ENCODE measurements at places on chromosomes 12 and 14.

- DNase-seq: no peak
Measured at GRCh38 chr14:100494645-100495044, 92.6 kb downstream of the BEGAIN start.

DNA sequence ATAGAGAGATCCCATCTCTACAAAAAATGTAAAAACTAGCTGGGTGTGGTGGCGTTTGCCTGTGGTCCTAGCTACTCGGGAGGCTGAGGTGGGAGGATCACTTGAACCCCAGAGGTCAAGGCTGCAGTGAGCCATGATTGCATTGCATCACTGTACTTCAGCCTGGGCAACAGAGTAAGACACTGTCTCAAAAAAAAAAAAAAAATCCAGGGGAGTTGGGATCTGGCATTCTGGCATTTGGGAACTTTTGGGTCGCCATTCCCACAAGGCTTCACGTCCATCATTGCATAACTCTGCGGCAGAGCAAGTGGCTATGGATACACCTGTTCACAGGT is 34.7 kb upstream of the FAM181A start:
- no peak for DNase-seq

DNA sequence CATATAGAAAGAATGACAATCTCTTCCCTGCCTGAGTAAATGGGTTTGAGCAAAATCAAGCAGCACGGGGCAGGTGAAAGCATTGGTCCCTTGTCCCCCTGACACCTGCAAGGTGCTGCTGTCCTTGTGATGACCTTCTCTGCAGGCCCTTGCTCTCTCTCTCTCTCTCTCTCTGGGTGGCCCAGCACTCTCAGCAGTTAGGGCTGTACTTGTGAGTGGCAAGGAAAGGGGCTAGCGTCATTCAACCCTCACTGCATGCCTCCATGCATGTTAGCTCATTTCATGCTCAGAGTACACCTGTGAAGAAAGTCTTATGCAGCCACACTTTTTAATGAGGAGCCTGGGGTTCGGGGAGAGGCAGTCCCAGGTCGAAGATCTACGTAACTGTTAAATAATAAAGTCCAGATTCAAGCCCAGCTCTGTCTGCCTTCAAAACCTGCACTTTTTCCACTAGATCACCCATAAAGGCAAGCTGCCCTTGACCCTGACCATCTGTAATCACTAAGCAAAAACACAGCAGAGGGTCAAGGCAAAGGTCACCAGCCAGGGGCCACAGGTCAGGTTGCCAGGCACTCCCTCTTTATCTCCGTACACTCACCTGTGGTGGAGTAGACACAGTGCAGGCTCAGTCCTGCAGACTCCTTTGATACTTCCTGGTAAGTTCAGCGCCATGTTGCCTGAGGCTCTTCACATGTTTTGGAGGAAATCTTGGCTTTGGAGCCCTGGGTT is 44.9 kb upstream of the CLMN start:
- DNase-seq: no peak

DNA sequence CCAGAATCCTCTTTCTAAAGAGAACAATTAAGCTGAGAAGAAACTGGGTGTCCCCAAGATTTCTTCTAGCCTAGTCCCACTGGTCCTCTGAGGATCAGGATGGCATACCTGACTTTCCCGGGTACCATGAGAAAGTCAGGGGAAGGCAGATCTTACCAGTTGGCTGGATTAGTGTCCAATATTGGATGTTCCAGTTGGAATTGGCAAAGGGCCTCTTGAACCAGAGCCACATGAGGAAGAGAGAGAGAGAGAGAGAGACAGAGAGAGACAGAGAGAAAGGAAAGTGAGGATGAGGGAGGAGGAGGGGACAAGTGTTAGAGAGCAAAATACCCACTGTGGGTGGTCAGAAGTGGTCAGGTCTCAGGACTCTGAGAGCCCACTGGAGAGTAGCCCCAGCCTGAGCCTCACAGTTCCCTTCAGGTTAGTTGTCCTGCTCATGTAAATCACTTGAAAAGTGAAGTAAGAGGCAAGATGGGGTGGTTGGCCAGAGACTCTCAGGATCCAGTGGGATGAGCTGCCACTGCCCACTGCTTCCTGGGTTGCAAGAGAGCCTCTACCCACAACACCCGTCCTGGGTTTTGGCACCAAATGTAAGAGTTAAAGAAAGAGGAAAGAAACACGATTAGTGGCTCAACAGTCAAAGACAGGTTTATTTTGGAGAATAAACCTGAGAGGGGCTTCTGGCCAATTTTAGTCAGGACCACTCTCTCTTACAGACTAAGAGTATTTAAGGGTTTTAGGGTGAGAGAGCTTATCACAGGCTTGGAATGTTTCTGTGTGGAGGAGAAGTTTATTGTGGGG is 28.4 kb upstream of the A2M start:
- no peak for DNase-seq

DNA sequence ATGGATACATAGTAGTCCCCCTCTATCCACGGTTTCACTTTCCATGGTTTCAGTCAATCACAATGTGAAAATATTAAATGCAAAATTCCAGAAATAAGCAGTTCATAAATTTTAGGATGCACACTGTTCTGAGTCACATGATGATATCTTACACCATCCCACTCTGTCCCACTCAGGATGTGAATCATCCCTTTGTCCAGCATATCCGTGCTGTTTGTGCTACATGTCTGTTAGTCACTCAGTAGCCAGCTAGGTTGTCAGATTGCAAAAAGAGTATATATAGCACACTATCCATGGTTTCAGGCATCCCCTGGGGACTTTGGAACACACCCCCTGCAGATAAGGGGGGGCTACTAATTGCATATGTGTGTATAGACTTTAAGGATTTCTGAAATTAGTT is 8.1 kb upstream of the NAA30 start:
- peak; percentile 77 for DNase-seq

DNA sequence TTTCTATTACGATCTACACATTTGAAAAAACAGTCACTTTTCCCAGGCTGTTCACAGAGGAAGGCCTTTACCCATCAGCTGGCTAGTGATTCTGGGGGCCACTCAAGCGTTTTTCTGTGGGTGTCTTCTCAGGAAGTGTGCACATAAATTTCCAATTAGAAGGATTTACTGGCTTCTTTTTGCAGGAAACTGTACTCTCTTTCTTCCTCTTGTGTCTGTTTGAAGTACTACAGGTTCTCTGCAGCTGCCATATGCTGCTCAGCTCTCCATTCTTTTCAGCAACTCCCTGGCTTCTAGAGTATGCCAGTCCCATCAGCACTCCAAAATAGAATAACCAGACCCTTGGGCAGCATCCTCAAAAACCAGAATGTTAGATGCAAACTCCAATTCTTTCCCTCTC is 110.4 kb upstream of the NAV3 start:
- DNase-seq: no peak

- no peak for DNase-seq
Measured at GRCh38 chr12:120767071-120768024, 41.7 kb downstream of the ACADS start.

DNA sequence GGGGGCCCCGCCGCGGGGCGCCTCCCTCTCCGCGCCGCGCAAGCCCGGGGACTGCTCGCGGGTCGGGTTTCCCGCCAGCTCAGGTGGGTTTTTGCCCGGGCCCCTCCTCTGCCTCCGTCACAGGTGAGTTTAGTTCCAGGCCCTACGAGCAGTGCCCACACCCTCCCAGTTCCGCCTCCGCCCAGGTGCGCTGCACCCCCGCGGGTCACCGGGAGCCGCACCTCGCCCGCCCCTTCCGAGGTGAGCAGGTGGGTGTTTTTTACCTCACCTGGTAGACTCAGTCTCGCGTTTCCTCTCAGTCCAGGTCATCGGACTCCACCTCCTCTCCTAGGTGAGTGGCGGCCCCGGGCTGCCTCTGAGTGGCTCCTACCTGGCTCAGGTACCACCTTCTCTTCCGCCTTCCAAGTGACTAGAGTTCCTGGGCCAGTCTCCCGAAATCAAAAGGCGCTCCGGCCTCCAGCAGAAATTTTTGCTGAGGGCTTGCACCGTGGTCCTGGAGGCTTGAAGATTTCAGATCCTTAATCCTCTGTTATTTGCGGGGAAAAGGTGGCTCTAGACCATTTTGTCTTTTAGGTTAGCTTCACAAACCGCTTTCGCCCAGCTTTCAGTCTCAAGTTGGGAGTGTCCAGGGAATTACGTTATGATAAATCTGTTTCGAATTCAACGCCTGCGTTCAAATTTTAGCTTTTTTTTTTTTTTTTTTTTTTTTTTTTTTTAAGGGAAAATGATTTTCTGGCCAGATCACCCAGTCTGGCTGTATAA is at the start of gene TMEM30B:
TMEM30B (minus strand) TSS at position 153 of the 762 bp plus-strand sequence. CDS start 191 bp downstream, outside the sequence.
- no peak for DNase-seq

DNA sequence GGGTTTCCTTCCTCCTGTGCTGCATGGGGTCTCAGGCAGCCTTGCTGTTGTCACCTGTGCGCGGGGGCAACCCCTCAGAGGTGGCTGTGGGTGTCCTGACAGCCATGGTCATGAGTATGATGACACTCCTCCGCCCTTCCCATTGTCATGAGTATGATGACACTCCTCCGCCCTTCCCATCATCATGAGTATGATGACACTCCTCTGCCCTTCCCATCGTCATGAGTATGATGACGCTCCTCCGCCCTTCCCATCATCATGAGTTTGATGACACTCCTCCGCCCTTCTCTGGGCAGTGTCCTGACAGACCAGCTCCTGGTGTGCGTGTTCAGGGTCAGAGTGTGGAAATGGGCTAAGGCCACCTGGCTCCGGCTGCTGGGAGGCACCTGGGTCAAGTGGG is 40.0 kb downstream of the FBRSL1 start:
- DNase-seq: no peak

- DNase-seq: peak; percentile 14
Measured at GRCh38 chr14:78848234-78848820, 678.2 kb downstream of the NRXN3 start.

DNA sequence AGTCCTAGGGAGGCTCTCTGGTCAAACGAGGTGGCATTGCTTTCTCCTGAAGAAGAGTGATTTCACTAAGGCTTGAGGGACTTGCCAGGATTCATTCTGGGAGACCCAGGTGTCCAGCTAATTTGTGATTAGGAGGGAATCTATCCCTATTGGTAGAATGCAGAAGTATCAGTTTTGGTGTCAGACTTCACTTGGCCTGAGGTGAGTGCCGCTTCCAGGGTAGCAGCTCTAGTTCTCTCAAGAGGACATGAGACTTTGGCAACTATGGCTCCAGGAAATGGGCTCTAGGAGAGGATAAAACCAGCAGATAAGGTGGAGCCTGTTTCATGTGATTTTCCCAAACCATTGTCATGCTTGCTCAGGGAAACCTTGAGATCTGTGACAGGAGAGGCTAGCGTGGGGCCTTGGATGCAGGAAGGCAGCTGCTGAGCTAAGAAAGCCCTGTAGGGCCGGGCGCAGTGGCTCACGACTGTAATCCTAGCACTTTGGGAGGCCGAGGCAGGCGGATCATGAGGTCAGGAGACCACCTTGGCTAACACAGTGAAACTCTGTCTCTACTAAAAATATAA is 11.6 kb upstream of the TMEM117 start:
- DNase-seq: no peak

DNA sequence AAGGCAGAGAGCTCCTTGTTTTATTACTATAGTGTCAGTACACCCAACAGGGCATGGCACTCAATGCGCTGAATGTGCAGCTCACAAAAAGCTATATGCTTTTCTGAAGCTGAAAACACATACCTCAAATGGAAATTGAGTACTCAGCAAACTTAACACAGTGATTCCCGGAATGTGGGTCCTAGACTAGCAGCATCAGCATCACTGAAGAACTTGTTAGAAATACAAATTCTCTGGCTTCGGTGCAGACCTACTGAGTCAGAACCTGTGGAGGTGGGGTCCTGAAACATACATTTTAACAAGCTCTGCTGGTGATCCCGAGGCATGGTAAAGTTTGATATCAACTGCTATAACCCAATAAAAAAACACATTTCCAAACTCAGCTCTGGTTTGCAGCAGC is 14.9 kb downstream of the RERG start:
- DNase-seq: no peak

DNA sequence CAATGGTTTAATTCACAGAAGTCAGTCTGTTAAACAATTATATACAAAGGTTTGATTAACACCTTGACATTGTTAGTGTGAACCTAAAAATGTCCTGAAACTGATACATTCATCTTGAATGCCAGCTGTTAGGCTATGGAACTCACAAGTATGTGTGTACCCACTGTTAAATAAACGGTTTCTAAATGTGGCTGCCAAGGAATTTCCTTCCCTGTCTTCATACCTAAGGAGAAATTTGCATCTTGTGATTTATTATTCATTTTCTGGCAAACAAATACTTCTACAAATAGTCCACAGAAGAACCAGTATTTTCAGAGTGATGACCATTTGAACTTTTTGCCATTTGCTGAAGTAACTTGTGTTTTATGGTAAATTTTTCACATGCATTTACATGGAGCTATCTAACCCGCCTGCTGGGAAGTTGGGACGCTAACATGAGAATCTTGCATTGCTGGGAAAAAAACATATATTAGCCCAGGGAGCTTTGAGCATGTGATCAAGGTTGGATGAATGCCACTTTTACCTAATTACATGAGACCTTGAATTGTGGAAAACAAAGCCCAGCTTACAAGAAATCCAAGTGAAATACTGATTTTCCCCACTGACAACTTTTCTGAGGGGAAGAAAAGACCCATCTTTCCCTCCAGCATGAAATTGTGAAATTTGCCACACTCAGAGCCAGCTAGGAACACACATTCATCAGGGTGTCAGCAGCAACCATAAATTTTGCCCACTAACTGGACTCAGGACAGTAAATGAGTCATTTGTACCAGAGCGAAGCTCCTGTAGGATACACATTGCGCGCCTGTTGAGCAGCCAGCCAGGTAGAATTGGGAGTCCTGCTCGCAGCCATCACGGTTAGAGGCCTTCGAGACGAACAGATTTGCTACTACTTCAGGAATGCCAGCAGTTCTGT is 118.0 kb downstream of the KICS2 start:
- peak; percentile 40 for DNase-seq

- DNase-seq: peak; percentile 63
Measured at GRCh38 chr14:93880021-93880820, 46.9 kb upstream of the FAM181A start.

GRCh38 chr12:69047990-69048389 is 115.0 kb upstream of the CPM start:
- DNase-seq: no peak

DNA sequence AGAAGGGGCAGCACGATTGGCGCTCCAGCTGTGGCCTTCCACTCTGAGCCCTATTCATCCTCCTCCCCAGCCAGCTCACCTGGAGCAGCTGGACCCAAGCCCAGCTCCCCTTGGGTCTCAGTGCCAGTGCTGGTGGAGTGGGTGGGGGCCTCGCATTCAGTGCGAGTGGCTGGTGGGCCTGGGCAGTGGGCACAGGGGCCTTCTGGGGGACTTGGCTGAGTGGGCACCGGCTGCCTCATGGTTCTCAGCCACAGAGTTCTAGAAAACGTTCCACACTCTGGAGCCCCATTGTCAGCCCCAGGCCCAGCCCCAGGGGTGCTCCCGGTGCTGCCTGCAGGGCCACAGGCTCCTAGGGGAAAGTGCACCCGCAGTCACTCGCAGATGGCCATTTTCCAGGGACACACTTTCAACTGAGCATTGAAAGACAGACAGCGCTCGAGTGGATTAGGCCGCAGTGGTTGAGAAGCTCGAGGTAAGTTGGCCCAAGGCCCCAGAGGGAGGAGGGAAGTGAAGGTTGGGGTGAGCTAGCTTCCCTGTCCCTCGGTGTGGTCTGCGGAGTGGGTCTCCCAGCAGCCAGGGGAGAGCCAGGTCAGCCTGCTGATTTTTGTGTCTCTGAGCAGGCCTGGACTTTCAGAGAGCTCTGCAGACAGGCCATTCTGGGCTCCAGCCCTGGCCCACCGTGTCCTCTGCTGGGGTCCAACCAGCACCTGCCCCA is 3.8 kb downstream of the CLBA1 start:
- DNase-seq: no peak

GRCh38 chr12:124622331-124622730 is 54.9 kb upstream of the NCOR2 start:
- DNase-seq: no peak
